ENCODE measurements at places on chromosomes 12 and 14. TPM values are rescaled to one million over a fixed set of nuclear protein-coding genes. Genes with fewer than 3 reads are reported as not detected.

GRCh38 chr12:115543269-115543668, 734.2 kb downstream of the MED13L start:
- no peak for DNase-seq
- no peak overlapping the region for H3K27ac ChIP-seq
- H3K4me3 ChIP-seq, result no peak overlapping the region
- no peaks in the 10 kb centered on the region for H3K36me3 ChIP-seq

DNA sequence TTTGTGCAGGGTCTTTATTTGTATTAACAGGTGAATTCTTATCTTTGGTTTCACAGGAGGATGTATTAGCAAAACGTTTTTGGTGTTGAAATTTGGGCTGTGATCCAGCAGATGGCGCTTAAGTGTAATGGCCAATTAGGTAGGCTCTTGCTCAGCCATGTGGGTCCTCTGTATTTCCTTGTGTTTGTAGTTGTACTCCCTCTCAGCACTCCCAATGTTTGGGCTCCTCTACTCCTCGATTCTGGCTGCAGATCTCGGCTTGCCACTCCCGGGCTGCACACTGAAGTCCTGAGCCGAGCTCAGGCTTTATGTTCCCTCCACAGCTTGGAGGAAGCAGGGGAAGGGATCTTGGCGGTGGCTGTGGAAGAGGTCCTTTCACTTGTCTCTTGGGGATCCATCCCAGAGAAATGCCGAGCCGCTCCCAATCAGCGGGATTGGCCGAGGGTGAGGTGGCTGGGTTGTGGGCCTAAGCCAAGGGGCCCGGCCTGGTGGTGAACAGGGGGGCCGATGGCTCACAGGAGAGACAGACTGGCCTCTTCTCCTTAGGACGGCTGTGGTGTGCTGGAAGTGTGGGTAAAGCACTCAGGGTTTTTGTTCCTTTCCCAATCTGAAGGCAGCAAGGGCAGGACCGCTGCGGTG, 133.7 kb downstream of the AEBP2 start:
- H3K27ac ChIP-seq, result no peak overlapping the region
- no peaks in the 10 kb centered on the region for H3K27me3 ChIP-seq
- peaks cover 6% of the 10 kb centered on the region for H3K36me3 ChIP-seq
- peak; percentile 15 for DNase-seq
- H3K4me3 ChIP-seq, result no peak overlapping the region

Gene HOXC4
- 1.6 TPM for polyA plus RNA-seq

DNA sequence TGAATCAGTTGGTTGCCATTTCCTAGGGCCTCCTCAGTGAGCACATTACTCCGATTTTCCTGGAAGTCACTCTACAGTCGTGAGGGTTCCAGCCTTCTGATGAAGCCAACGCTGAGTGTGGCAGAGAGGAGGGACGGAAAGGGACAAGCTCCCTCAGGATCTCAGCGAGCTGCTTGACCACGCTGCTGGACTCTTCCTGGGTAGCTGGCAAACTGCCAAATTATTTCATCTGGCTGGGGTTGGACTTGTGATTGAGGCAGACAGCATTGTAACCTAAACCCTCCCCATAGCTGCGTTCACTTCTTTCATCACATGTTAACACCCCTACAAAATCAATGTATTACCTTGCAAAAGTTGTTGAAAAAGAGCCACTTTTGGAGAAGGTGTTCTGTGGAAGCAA, 69.6 kb upstream of the CHST11 start:
- no peak overlapping the region for H3K4me3 ChIP-seq
- H3K36me3 ChIP-seq, result no peaks in the 10 kb centered on the region
- no peaks in the 10 kb centered on the region for H3K4me1 ChIP-seq
- H3K27me3 ChIP-seq, result no peaks in the 10 kb centered on the region
- H3K27ac ChIP-seq, result no peak overlapping the region

Gene KRT5
- polyA plus RNA-seq, result not detected

Measured in SK-N-SH (cell line).